HT-29 (cell line): ENCODE measurements at places on chromosomes 12 and 14. TPM values are rescaled to one million over a fixed set of nuclear protein-coding genes. Genes with fewer than 3 reads are reported as not detected.

Gene GYS2
- total RNA-seq = not detected in 2 replicates

Gene CLEC4E
- total RNA-seq = not detected in 2 replicates

Gene C3AR1
- total RNA-seq = not detected in 2 replicates

Gene EIF2B1
- total RNA-seq = 54.2 and 56.5 TPM in 2 replicates

Gene EML5
- under 0.01 and 0.63 TPM in 2 replicates for total RNA-seq
